Muscle of back (tissue), 13 donors: ENCODE measurements at places on chromosomes 11 and 22. TPM values are rescaled to one million over a fixed set of nuclear protein-coding genes. Genes with fewer than 3 reads are reported as not detected.

The RIBC2 gene
- 1.8 TPM for polyA plus RNA-seq

The SCUBE2 gene
- polyA plus RNA-seq = 31.4 TPM

The NRXN2 gene
- 36.8 TPM for polyA plus RNA-seq

The ROM1 gene
- polyA plus RNA-seq = 2.4 TPM

The SLC1A2 gene
- polyA plus RNA-seq = 1.1 TPM

The EP300 gene
- 40.4 TPM for polyA plus RNA-seq

The PATZ1 gene
- polyA plus RNA-seq = 27.1 TPM

The AMPD3 gene
- polyA plus RNA-seq = 4.9 TPM

The FOSL1 gene
- polyA plus RNA-seq = not detected

The MS4A6E gene
- not detected for polyA plus RNA-seq

The KRTAP5-2 gene
- not detected for polyA plus RNA-seq

DNA sequence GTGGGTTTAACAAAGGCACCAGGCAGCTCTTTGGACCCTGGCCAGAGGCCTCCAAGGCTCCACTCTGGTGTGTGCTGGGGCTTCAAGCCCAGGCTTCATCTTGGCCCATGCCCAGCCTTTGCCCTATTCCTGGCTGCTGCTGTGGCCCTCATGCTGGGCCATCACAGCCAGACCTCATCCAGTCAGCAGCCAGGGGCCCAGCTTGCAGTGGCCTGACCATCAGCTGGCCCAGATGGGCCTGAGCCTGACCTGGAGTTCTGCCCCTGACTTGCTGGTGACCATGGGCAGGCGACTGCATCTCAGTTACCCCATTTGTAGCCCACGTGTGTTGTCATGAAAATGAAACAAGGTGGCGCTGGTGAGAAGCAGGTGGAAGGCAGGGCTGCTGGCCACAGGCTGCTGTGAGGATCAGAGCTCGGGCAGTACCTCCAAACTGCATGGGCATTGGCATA is 76.1 kb downstream of the MED15 start:
- DNase-seq = no peak

GRCh38 chr11:100677796-100678195 is 9.3 kb upstream of the ARHGAP42 start:
- DNase-seq = no peak

DNA sequence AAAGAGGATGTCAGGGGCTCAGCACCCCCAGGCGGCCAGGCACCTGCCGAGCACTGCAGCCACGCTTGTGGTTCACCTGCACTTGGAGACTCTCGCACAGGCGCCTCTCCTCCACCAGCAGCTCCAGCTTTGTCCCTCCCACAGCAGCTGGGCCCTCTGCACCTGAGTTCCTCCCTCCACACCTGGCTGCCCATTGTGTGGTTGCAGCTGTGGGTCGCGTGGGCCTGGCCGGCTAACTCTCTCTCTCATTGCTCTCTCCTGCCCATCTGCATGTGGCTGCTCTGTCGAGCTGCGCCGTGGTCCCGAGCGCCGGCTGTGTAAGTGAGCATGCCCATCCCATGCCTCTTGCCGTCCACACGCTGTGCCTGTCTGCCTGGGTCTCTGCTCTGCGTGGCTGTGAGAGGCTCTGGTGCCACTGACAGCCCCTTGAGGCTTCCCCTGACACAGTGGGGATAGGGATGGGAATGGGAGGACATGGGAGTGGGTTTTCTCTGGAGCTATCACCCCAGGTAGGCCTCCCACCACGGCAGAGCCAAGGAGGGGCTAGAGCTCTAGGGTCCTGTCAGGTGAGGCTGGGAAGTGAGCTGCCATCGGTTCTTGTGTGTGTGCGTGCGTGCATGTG is 8.5 kb upstream of the ACR start:
- DNase-seq = no peak

DNA sequence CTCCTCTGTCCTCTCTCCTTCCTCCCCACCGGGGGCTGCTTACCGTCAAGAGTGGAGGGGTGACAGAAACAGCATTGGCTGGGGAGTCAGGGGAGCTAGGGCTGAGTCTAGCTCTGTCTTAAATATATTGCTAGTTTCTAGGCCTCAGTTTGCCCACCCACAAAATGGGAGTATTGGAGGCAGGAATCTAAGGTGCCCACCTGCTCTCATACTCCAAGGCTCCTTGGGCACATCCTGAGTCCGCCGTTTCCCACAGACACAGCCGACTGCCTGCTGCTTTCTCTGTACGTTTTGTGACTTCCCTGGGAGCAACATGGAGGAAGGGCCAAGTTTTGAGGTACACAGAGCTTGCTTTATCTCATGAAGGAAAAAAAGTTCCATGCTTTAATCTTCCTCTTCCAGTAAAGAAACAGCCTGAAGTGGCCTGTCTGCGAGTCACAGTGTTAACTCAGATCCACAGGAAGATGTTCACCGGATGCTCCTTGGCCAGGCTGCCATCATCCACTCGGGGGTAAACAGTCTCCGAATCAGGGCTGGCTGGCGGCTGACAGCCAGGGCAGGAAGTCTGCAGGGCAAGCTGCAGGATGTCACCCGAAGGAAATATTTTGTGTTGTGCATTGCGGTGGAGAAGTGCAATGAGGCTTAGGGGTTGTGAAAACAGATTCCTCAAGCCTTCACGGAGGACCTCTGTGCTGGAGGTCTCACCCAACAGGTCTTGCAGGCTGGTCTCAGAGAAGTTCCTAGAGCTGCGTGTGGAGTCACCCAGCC is 11.0 kb upstream of the CERK start:
- no peak for DNase-seq

GRCh38 chr11:93458286-93458685 is 84.9 kb downstream of the SMCO4 start:
- no peak for DNase-seq

- DNase-seq = no peak
Measured at GRCh38 chr22:45227645-45228400, 12.9 kb downstream of the KIAA0930 start.

- DNase-seq = no peak
Measured at GRCh38 chr11:10392095-10393079, 62.7 kb upstream of the AMPD3 start.

DNA sequence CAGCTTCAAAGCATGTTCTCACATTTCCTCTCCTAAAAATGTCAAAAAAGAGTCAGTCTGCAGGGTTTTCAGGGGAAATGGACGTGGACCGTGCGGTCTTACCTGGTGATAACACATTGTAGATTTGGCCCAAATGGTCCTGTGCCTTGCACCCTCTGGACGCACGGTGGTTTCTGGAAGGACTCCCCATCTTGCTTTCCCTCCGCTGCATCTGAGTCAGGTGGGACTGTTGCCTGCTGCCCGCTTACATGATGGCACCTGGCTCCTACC is 1290.1 kb downstream of the TBC1D22A start:
- DNase-seq = no peak

DNA sequence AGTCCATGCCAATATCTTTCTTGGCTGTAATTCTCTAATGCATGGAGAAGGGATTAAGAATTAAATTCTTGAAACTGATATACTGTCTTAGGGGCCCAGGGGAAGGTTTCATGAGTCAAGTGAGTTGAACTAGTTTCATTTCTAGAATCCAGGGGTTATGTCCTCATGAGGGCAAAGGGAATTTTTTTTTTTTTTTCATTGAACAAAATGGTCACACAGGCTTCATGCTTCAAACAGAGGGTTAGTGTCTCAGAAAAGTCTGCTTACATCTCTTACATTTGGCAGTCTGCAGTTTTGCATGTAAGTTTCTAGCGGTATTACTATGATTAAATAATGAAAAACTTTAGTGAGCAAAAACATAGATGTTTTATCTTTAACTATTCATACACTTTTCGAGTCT is 32.9 kb downstream of the PPME1 start:
- no peak for DNase-seq

DNA sequence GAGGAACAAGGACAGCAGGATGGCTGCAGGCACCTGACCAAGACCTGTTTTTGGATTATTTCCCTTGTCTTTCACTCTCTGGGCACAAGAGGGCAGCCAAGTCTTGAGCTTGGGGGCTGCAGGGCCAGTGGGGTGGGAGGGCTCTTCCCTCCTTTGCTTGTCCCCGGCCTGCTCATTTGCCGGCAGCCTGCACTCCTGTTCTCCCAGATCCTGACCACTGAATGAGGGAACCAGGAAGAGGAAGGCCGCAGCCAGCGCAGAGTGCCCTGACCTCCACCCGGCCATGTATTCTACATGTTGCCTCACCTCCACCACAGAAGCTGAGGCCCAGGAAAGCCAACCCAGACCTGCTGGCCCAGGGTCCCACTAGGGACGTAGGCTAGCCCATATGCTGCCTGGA is 15.5 kb upstream of the NNMT start:
- peak; percentile 69 for DNase-seq

GRCh38 chr11:17593466-17594245 is 46.6 kb downstream of the OTOG start:
- DNase-seq = no peak

GRCh38 chr11:45906096-45906682 is 882 bp downstream of the FREY1 start:
- no peak for DNase-seq

DNA sequence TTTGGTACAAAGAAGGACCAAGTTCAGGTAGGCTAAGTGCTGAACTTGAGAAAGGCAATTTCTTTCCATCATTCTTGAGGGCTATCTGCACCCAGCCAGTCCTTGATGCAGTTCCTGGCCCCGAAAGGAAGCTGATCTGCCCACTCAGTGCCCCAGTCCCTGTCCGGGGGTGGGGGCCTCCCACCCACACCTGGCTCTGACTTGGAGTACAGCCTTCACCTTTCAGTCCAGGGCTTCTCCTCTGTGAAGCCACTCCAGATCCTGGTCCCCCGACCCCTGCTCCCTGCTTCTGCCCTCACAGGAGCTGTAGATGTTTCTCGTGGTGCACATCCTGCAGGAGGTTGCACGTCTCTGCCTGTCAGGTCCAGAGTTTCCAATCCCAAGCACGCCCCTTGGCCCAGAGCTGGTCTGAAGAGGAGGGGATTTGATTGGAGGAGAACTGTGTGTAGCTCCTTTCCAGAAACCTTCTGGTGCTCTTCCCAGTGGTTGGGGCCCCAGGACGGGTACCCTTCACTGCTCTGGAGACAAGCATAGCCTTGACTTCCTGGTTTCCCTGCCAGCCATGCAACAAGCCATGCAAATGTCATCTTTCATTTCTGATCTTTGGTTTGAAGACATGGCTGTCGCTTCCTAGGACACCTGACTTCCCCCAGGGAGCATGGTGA is 75.3 kb downstream of the BCR start:
- no peak for DNase-seq

DNA sequence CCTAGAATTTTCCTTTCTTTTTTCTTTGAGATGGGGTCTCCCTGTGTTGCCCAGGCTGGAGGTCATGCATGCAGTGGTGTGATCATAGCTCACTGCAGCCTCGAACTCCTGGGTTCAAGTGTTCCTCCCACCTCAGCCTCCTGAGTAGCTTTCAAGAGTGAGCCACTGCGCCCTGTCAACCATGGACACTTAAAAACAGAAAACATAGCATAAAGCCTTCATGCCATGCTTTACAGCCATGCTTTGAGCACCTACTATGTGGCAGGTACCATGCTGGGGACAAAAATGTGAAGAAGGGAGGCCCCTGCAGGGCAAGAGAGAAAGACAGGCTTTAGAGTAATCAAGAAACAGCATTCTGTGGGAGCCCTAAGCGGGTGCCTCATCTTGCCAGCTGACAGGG is 13.7 kb upstream of the GNB1L start:
- no peak for DNase-seq

GRCh38 chr22:19891317-19892256 is 36.9 kb upstream of the GNB1L start:
- DNase-seq = no peak

GRCh38 chr11:108101090-108101775 is 20.1 kb upstream of the ACAT1 start:
- no peak for DNase-seq

GRCh38 chr11:84532364-84532763 is 1094.8 kb downstream of the DLG2 start:
- DNase-seq = no peak

DNA sequence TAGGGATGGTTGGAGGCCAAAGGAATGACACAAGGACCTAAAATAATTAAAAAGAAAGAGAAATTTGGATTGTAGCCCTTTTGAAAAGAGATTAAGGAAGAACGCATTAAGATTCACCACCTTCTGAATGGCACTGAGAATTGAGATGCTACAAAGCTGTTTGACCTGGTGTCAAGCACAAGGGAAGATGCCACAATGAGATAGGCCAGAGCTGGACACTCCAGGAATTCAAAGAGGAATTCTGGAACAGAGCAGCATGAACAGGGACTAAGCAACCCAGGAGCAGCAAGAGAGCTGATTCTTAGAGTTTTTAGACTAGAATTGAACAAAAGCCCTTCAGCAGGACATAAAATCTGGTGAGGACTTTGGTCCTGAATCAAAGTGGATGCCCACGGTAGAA is 11.6 kb upstream of the CECR2 start:
- no peak for DNase-seq

DNA sequence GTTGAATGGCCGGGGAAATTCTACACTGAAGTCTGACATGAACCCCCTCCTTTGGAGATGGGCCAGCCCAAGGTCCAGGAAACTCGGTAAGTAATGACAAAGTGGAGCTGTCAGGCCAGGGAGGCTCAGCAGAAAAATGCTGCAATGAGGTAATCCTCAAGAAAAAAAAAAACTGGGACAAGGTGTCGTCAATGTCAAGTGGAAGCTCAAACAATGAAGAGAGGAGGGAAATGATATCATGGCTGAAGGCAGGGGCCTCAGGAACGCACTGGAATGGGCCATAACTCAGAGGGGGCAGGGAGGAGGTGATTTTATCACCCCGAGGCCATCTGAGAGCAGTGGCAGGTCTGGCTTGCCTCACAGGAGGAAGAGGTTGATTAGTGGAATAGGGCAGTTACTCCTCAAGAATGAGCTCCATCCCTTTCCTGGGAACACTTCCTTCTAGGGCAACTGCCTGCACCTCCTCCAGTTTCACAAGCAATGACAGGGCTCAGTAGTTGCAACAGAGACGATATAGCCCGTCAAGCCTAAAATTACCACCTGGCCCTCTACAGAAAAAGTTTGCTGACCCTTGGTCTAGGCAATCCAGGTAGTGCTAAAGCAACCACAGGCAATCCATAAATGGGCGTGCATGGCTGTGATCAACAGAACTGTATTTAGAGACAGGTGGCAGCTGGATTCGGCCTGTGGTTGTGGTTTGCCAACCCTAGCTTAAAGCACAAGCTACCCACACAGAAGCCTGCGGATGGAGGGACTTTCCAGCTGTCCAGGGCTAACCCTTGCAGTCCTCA is 65.2 kb downstream of the FBXO7 start:
- no peak for DNase-seq

- DNase-seq = no peak
Measured at GRCh38 chr11:15055620-15056356, 17.6 kb upstream of the CALCB start.

DNA sequence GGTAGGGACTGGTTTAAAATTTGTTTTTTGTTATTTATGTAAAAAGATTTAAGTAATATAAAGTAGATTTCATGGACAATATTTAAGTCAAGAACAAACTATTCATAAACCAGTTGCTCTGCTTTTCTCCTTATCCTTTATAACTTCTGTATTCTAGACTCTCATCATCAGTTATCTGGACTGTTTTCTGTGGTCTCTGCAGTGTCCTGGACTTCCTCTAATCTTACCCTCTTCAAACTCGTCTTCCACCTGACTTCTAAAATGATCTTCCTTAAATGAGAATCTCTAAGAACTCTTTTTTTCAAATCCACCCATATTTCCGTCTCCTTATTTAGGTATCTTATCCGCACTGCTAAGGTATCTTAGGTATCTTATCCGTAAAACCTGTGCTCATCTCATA is 8.1 kb downstream of the RRM1 start:
- no peak for DNase-seq

GRCh38 chr11:6350043-6350442 is 29.7 kb upstream of the CAVIN3 start:
- no peak for DNase-seq
